ENCODE measurements at places on chromosomes 2 and 18. TPM values are rescaled to one million over a fixed set of nuclear protein-coding genes. Genes with fewer than 3 reads are reported as not detected.

The SKOR2 gene
- total RNA-seq, result not detected

The APLF gene
- 2.4 TPM for total RNA-seq

The HOXD4 gene
- 13.7 TPM for total RNA-seq

The ABCA12 gene
- not detected for total RNA-seq

The SMAD7 gene
- total RNA-seq, result 4.6 TPM

The SMYD5 gene
- total RNA-seq, result 23.4 TPM

The PKDCC gene
- total RNA-seq, result 6.9 TPM

The IL1RL2 gene
- total RNA-seq, result 0.21 TPM

The KCNS3 gene
- total RNA-seq, result 2.4 TPM

The HOXD13 gene
- not detected for total RNA-seq

The SLC19A3 gene
- total RNA-seq, result not detected

The PRSS56 gene
- not detected for total RNA-seq

The NCKAP5 gene
- 3.0 TPM for total RNA-seq

The ITGB6 gene
- total RNA-seq, result not detected

DNA sequence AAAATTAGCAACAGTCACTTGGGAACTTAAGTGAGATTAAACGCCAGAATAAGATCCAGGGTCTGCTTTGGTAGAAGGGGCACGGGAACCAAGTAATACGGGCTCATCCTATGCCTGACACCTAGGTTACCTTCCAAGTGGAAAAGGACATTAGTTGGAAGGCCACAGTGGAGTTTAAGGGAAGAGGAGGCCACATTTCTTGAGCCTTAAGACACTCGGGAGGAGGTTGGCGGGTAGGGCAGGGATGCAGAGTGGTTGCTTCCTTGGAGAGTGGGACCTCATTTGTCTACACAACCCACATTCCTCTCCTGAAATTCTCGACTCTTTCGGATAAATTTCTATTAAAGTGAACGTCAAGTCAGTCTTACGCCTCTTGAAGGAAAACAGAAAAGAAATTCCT, 510 bp upstream of the DNAH6 start:
- DNase-seq, result no peak

DNA sequence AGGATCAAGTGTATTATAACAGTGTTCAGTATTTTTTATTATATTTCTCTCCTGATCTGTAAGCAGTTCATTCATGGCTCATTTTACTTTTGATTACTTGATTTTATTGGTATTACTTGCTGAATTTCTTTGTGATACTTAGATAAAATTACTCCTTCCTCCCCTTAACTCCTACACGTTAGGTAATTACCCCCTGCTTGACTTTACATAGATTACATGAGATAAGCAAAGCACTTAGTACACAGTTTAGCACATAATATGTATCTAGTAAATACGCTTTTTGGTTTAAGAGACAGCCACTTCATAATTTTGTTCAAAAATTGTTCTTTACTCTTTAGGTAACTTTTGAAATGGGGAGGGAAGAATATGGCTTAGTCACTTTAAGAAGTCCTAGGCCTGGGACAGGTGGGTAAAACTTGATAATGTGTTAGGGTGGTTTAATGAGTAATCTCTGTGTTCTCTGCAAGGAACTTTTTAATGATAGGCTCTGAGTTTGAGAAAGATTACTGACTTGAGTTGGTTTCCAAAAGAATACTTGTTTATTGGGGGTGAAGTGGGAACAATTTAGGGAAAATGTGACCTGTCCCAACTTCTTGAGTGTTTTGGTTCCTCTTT, 80.9 kb downstream of the NCOA1 start:
- no peak for DNase-seq

DNA sequence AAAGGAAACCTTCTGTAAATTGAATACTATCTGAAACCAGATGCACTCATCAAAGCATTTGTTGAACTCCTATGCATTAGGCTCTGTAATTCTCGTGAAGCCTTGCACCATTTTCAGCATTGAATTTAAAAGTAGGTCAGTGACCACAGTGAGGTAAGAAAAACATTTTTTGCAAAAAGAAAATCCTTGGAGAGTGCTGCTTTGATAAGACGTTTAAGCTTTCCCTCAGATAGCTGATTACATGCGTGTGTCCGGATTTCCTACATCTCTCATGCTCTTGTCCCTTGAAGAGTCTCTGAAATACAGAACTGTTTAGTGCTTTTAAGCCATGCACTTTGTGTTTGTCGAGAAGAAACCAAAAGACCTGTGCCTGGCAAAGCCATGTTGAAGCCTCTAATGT, 113.6 kb downstream of the FMNL2 start:
- DNase-seq, result no peak

DNA sequence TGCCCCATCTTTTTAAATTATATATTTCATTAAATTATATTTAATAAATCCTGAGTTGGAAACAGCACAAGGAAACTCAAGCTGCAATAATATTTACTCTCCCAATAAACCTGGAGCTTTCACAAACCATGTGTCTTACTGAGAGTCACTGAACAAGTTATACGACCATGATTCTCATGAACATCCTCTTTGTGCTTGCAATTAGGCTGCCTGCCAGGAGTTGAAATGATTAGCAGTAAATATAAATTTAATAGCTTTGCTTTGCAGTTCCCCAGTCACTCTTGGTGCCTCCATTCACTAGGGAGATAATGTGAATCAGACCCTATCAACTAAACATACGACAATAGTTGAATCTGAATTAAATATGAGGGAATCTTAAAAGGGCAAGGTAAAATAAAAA, 905.1 kb downstream of the NRXN1 start:
- DNase-seq, result no peak

GRCh38 chr2:165776796-165777195, 17.3 kb downstream of the GALNT3 start:
- no peak for DNase-seq

- DNase-seq, result no peak
Measured at GRCh38 chr2:149732001-149732685, 144.6 kb upstream of the MMADHC start.

DNA sequence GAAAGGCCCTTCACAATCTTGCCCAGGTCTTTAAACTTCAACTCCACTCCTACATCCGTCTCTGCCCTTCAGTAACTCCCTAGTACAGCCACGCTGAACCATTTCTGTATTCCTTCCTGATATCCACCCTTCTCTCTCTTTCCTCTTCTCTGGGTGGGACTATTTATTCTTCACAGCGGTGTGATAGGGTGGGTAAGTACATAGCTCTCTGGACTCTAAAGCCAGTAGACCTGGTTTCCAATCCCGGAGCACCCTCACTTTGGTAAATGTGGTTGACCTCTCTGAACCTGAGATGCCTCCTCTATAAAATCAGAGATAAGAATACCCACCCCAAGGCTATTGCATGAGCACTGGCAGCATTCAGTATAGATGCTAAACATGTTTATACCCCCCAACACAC, 86.7 kb downstream of the ATL2 start:
- no peak for DNase-seq

DNA sequence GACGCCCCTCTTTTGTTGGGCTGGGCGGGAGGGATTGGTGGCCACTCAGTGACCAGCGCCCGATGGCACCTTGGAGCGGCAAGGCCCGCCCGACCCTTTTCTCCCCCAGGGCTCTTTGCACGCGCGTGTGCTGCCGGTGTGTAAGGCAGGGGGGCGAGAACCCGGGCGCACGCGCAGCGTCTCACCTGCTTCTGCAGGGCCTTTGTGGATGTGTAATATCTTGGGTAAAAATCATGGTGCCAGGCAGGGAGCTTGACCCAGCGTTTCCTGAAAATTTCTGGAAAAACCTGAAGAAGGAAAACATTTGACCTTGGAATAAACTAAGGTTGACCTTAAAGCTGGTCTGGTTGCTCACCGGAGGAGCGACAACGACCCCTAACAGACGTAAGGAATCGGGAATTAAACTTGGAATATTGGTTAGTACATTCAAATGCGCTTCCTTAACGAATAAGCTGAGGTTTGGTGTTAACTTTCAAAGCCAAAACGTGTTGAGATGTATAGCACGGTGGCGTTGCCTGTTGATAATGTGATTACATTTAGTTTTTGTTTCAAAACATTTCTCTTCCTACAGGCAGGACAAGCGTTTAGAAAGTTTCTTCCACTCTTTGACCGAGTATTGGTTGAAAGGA, 438 bp downstream of the HSPE1 start:
- DNase-seq, result peak; percentile 62

DNA sequence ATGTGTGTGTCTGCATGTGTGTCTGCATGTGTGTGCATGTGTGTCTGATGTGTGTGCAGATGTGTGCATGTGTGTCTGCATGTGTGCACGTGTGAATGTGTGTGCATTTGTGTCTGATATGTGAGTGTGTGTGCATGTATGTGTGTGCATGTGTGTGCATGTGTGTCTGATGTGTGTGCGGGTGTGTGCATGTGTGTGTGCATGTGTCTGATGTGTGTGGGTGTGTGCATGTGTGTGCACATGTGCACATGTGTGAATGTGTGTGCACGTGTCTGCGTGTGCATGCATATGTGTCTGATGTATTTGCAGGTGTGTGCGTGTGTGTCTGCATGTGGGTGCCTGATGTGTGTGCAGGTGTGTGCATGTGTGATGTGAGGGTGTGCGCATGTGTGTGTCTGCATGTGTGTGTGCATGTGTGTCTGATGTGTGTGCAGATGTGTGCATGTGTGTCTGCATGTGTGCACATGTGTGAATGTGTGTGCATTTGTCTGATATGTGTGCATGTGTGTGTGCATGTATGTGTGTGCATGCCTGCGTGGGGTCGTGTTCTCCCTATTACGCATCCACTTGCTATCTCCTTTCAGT, 470.1 kb upstream of the HS6ST1 start:
- DNase-seq, result no peak

DNA sequence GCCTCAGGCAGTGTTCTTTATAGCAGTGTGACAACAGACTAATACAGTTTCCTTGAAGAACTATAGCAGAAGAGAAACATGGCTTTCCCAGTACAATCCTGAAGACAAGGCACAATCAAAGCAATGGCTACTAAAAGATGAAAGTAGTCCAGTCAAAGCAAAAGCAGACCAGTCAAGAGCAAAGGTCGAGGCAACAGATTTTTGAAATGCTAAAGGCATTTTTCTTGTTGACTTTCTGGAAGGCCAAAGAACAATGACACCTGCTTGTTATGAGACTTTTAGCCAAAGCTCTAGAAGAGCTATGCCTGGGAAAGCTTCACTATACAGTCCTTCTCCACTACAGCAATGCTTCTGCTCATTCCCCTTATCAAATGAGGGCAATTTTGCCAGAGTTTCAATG, 269.9 kb downstream of the EXOC6B start:
- no peak for DNase-seq

GRCh38 chr2:174599310-174599921, 1.8 kb upstream of the WIPF1 start:
- no peak for DNase-seq

GRCh38 chr2:118481299-118481698, 366.1 kb downstream of the EN1 start:
- DNase-seq, result no peak

- DNase-seq, result no peak
Measured at GRCh38 chr2:160917850-160918249, 242.4 kb upstream of the TANK start.

- no peak for DNase-seq
Measured at GRCh38 chr2:38444247-38444646, 67.2 kb upstream of the ATL2 start.

DNA sequence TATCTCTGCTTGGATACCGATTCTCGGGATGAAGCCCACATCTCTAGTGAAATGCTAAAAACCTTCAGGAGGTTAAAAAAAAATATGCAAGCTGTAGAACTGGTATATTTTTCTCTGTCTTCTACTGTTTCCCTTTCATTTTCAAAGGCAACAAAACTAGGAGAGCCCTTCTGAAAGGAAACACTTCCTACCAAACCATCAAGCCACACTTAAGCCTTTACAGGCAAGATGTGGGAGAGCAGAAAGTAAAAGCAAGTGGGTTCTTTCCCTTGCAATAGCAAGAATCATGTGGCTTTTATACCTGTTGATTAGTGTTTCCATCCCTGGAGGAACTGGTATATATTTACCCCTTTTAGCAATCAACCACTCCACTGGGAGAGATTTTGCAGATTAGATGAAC, 147.9 kb upstream of the ACAA2 start:
- no peak for DNase-seq

GRCh38 chr2:3044587-3045317, 332.9 kb downstream of the EIPR1 start:
- no peak for DNase-seq

GRCh38 chr2:81483254-81483653, 1178.7 kb upstream of the LRRTM1 start:
- no peak for DNase-seq

GRCh38 chr2:69380072-69380917, 6.7 kb downstream of the GFPT1 start:
- no peak for DNase-seq

DNA sequence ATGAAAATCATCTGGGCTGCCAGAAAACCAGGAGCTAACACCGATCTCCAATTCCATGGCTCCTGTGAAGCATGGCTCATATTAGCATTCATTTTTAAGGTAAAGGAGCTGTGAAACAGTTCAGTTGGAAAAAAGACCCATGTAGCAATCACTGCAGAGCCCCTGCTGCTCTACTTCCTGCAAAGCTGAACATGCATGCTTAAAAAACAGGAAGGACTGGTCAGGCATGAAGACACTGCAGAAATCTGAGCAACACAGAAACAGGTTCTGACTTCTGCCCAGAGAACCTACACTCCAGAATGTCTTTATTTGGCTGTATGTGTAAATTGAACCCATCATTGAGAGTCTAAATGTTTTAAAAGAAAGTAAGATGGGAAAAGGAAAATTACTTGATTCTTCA, 950.6 kb downstream of the DCDC2C start:
- no peak for DNase-seq

Data from endothelial cell of umbilical vein (primary cell).